ENCODE measurements at places on chromosomes 13 and 19.

- DNase-seq: no peak
Observed at GRCh38 chr19:18949858-18950257, 8.8 kb upstream of the HOMER3 start.

DNA sequence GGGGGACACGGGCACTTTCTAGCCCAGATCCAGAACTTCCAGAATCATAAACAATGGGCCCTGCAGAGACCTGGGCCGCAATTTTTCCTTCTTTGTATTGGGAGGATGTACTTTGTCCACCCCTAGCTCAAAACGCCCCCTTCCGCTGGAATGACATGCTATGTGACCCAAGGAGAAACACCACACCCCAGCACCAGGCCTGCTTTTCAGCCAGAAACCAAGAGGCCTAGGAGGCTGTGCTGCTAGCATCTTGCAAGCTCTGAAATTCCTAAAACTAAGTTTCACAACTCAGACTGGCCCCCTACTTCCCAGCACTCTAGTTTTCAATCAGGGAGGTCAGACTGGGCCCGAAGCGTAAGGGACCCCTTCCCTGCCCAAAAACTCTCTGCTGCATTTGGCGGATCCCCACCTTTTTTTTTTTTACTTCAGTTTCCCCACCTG lies 538 bp downstream of the LSM4 start:
- no peak for DNase-seq

- no peak for DNase-seq
Observed at GRCh38 chr19:39263912-39264305, 4.3 kb upstream of the IFNL2 start.

- no peak for DNase-seq
Observed at GRCh38 chr13:74251778-74252519, 117.7 kb upstream of the KLF12 start.

DNA sequence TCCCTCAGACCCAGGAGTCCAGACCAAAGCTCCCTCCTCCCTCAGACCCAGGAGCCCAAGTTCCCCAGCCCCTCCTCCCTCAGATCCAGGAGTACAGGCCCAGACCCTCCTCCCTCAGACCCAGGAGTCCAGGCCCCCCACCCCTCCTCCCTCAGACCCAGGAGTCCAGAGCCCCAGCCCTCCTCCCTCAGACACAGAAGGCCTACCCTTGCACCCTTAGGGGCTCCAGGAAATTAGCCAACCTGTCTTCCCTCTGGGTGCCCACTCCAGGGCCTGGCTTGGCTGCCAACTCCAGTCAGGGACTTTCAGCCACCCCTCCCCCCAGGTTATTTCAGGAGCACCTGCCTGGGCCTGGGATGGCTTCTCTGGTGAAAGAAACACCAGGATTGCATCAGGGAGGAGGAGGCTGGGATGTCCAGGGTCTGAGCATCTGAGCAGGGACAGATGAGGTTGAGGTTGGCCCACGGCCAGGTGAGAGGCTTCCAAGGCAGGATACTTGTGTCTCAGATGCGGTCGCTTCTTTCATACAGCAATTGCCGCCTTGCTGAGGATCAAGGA lies at the start of gene FGF21:
TSS of gene FGF21 (plus strand) at position 441 of the 558 bp plus-strand sequence. CDS start 713 bp downstream, outside the sequence.
- no peak for DNase-seq

- DNase-seq: no peak
Observed at GRCh38 chr13:66984241-66984640, 245.9 kb downstream of the PCDH9 start.

- no peak for DNase-seq
Observed at GRCh38 chr13:66547685-66548084, 682.5 kb downstream of the PCDH9 start.

DNA sequence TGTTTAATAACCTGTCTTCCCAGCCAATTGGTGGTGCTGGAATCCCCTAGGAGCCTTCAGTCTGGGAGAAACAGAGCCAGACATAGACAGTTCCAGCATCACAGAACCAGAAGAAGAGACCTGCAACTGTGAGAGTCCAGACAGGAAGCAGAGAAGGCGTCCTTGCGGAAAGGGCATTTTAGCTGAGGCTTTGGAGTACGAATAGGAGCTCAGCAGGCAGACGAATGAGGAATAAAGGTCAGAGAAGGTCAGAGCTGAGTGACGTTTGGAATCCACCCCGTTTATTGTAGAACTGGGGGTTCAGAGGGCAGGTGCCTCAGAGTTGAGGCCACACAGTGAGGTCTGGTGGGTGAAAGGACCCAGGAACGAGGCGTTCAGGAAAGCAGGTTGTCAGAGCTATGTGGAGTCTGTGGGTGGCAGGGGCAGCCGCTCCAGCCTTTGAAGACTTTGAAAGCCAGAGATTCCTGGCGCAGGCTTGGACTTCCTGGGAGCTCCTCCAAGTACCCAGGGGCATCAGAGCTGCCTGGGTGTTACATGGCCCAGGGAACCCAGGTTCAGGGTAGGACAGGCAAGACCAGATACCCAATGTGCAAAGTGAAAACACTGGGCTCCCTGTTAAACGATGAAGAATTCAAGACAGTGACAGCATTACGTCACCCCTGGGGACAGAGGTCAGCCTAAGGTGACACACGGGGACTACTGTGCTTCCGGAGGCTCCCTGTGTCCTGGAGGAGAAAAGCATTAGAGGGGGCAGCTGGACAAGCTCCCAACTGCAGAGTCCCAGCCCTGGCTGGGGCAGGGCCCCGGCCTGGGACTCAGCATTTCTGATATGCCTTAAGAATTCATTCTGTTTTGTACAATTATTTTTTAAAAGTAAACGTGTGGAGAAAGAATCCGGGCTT lies 5.5 kb downstream of the ARRDC2 start:
- DNase-seq: no peak

- DNase-seq: no peak
Observed at GRCh38 chr13:44652962-44653660, 77.0 kb upstream of the TSC22D1 start.

- DNase-seq: no peak
Observed at GRCh38 chr13:35694549-35695447, 218.3 kb upstream of the MAB21L1 start.

- no peak for DNase-seq
Observed at GRCh38 chr13:40814803-40815202, 25.4 kb downstream of the SLC25A15 start.

DNA sequence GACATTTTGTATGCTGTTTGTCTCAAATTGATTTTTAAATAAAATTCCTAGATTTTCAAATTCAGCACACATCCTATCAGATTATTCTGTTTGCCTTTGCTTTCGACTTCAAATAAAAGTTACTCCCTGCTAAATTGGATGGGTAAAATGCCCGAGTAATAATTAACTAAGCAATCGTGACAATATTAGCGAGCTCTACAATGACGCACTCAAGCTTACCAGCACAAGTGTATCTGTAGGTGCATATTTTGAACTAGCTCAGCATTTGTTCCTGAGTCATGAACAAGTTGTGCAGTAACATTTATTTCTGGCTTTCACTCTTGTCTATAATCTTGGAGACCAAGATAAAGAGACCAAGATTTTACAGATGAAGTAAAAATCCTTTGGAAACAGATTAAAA lies 113.4 kb downstream of the UBL3 start:
- no peak for DNase-seq

DNA sequence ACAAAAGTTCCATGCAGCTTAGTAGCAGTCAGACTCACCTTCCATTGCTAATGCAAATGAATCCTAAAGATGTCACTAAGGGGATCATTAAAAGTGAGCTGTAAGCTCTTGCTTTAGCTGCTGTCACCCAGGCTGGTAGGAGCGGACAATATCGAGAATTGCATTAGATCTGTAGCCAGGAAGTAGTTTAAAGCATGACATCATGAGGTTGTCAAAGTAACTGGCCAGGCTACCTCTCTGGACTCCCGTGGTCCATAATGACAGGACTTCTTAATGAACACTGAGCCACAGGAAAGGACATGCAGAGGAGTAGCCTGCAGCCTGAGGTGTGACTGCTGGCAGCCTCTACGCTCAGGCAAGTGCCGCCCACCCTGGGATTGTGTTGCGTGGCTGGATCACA lies 522.3 kb upstream of the NBEA start:
- DNase-seq: no peak

- no peak for DNase-seq
Observed at GRCh38 chr13:109862627-109863026, 76.2 kb upstream of the IRS2 start.

GRCh38 chr13:111317571-111318345 lies 2.7 kb upstream of the TEX29 start:
- DNase-seq: no peak

GRCh38 chr19:54875506-54875905 lies 1.5 kb downstream of the FCAR start:
- DNase-seq: no peak

DNA sequence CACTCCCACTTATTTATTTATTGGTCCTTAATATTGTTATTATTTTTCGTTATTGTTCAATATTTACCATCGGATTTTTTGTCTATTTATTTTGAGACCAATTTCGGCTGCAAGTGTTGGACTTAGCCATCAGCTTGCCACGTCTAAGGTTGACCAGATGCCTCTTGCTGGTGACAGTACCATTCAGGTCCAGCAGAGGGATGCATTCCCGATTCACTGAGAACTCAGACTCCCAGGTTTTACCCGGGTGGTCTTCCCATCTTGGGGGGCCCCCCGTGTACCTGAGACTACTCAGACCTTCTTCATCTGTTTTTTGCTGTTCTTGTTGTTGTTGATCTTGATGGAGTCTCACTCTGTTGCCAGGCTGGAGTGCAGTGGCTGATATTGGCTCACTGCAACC lies 1435.2 kb downstream of the UQCRFS1 start:
- no peak for DNase-seq

DNA sequence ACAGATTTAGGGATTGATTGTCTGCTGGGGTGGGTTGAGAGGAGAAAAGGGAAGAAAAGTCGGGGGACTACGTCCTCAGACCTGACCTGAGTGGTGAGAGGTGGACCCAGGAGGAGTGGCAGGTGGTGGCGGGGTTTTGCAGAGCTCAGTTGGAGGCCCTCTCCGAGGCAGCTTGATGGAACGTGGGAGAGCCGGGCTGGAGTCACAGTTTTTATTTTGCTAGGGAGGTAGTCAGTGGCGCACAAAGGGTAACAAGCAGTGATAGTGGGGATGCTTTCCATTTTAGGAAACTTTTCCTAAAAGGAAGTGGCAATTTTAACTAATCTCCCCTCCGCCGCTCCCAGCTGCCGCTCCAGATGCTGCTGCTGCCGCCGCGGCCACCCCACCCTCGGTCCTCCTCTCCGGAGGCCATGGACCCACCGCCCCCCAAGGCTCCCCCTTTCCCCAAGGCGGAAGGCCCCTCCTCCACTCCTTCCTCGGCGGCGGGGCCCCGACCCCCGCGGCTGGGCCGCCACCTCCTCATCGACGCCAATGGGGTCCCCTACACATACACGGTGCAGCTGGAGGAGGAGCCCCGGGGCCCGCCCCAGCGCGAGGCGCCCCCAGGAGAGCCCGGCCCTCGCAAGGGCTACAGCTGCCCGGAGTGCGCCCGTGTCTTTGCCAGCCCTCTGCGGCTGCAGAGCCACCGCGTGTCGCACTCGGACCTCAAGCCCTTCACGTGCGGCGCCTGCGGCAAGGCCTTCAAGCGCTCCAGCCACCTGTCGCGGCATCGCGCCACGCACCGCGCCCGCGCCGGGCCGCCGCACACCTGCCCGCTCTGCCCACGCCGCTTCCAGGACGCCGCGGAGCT lies 1.1 kb upstream of the ZNF581 start:
- no peak for DNase-seq
